AG10803 (cell line): ENCODE measurements at places on chromosomes 7 and 10.

GRCh38 chr10:91190388-91190870 is 30.0 kb upstream of the PCGF5 start:
- peak; percentile 83 for DNase-seq

- no peak for DNase-seq
These were observed 60.9 kb downstream of the TMEM270 start for GRCh38 chr7:73921623-73922528.

- peak; percentile 98 for DNase-seq
These were observed 46.1 kb downstream of the ZCCHC24 start for GRCh38 chr10:79399223-79399831.

DNA sequence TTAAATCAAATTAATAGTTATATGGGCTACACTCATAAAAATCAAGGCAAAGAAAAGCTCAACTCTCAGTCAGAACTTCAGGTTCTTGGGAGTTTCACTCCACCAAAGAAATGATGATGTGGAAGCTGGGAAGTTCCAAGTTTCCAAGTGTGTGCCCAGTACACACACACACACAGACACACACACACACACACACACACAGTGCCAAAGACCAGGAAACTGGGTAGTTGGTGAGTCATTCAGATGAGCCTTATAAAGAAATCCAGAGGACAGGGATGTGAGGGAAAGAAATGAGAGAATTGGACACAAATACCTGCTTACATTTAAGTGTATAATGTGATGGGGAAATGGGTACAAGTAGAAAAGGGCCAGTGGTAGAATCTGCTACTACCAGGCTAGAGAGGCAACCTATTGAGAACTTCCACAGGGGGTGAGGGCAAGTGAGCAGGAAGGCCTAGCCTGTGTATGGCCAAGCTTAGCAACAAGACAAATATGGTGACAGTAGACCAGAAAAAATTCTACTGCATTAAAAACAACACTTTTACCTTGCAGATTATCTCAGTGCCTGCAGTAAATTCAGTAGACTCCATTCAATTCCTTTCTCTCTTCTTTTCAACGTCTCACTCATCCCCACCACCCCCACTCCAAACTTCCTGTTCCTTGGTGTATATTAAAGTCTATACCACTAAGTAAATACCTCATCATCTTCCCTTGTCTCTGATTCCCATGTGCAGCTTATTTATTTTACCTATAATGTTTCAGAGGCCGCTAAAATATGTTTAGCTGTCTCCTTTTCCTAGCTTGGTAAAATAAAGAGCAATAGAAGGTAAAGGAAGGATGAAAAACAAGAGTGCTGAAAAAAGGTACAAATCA is 95.0 kb downstream of the CABCOCO1 start:
- DNase-seq = peak; percentile 73

GRCh38 chr10:86391236-86391840 is 24.7 kb upstream of the GRID1 start:
- no peak for DNase-seq
